ENCODE measurements at places on chromosomes 3 and 15.

DNA sequence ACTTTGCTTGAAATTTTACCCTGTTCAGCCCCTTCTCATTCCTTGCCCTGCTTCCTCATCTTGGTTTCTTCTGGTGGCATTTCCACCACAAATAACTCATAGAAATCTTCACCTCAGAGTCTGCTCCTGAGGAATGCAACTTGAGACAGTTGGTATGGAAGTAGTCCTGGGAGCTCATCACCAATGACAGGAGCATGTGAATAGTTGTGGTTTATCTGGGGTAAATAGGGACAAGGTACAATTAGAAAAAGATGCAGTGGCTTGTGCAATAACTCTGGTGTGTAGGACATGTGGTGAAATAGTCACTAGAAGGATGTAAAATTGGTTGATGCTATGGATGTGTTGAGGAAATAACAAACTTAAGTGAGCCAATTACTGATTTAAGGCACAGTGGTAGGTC lies 72.7 kb upstream of the CHRNA7 start:
- DNase-seq = no peak

DNA sequence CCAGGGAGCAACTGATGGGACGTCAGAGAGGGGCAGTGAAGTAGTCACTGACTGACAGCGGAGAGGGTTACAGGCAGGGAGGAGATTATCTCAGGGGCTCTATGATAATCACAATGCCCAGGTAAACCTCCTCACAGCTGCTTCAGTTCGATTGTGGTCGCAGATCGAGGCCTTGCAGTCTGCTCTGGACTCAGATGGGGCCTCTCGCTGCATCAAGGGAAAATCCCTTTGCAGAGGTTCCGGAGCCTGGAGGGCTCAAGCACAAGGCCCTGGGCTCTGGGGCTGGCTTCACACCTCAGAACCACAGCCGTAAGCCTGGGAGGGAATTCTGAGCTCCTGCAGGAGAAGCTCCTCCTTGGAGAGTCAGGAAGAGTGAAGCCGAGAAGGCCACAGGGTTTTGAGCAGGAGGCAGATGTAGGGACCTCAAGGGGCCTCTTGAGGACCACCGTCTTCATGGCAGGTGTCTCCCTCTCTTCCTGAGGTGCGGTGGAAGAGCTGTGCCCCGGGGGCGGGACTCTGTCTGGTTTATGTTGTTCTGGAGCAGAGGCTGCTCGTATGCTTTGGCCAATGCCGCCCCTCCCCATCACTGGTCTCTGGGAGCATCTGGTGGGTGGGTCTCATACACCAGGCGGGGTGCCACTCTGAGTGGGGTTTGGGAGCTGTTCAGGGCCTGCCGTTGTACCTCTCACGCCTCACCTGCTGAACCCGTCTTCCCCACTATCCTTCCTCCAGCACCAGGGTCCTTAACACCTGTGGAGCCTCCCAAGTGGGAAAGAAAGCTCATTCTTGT lies 19.5 kb upstream of the SNRPA1 start:
- DNase-seq = no peak

- no peak for DNase-seq
Observed at GRCh38 chr15:99385865-99386264, 134.6 kb downstream of the LRRC28 start.

- no peak for DNase-seq
Observed at GRCh38 chr3:185164428-185165217, 11.8 kb upstream of the C3orf70 start.

DNA sequence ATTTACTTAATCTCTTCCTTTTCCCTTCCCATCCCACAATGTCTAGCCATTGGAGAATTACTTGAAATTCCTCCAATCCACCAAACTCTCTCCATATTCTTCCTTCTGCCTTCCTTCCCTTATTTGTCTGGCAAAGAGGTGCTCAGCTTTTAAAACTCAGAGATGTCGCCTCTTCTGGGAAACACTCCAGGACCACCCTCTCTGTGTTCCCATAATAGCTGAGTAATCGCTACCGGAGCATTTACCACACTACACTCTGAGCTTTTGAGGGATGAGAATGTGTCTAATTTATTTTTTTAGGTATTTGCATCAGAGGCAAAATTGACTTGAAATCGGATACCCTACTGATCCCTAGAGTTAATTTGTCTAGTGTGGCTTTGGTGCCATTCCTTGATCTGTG lies 245.7 kb upstream of the TPRG1 start:
- DNase-seq = no peak
